ENCODE measurements at places on chromosomes 16 and 17.

GRCh38 chr17:33260638-33261037 lies 32.5 kb downstream of the ASIC2 start:
- no peak for DNase-seq

GRCh38 chr17:914561-914960 lies 65.0 kb downstream of the NXN start:
- DNase-seq, result no peak

- DNase-seq, result no peak
Measured at GRCh38 chr16:35639233-35640205, 2180.1 kb downstream of the TP53TG3F start.

DNA sequence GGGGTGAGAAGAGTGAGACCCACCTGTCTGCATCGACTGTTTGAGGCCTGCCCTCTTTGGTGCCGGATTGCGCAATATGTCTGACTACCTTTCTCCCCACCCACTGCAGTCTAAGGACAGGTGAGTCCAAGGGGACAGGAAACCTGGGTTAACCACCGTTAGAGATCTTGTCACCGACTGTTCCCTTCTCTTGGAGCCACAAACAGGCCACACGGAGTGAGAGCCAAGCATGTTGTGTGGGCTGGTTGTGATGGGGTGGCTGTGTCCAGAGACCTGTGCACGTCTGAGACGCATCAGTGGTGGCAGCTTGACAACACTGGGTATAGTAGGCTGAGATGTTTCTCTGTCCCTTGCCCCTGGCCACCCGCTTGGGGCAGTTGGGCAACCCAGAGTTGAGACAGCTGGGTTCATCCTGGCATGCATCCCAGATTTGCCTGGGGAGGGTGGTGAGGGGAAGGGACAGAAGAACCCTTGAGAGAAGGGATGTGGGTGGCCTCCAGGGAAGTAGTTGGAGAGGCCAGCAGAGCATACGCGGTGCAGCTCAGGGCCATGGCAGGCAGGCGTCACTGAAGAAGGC lies 21.4 kb downstream of the MPRIP start:
- no peak for DNase-seq

GRCh38 chr17:31388770-31389656 lies 2.5 kb upstream of the RAB11FIP4 start:
- peak; percentile 13 for DNase-seq

GRCh38 chr16:73420244-73420643 lies 372.3 kb upstream of the ZFHX3 start:
- no peak for DNase-seq

GRCh38 chr17:76747716-76748363 lies 9.9 kb downstream of the MFSD11 start:
- no peak for DNase-seq

- no peak for DNase-seq
Measured at GRCh38 chr16:19116711-19117449, 3.1 kb downstream of the ITPRIPL2 start.
